Activated naive CD4-positive, alpha-beta T cell treated with anti-CD3 and anti-CD28 coated beads, Interleukin-2, amount 50 U/mL, for 72 hours (primary cell): ENCODE measurements at places on chromosomes 4 and X. TPM values are rescaled to one million over a fixed set of nuclear protein-coding genes. Genes with fewer than 3 reads are reported as not detected.

Gene FAM156A
- total RNA-seq = 28.8 TPM

Gene FGF13
- total RNA-seq = not detected

DNA sequence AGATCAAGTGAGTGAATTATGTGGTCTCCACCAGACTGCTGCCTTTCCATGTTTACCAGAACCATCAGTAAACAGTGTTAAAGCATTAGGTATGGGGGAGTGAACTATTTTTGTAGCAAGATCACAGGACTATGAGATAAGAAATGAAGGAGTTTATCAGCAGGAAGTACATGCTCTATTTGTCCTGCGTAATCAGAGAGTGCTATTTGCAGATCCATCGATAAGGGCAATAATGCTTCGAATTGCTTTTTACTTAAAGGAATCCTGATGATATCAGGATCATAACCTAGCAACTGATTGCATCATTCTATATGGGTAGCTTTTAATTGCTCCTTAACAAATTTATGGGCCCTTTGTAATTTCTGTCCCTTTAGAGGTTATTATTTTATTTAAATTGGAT is 57.1 kb downstream of the RBM46 start:
- no peak for DNase-seq

GRCh38 chr4:79178760-79179159 is 147.1 kb downstream of the NAA11 start:
- DNase-seq = no peak

DNA sequence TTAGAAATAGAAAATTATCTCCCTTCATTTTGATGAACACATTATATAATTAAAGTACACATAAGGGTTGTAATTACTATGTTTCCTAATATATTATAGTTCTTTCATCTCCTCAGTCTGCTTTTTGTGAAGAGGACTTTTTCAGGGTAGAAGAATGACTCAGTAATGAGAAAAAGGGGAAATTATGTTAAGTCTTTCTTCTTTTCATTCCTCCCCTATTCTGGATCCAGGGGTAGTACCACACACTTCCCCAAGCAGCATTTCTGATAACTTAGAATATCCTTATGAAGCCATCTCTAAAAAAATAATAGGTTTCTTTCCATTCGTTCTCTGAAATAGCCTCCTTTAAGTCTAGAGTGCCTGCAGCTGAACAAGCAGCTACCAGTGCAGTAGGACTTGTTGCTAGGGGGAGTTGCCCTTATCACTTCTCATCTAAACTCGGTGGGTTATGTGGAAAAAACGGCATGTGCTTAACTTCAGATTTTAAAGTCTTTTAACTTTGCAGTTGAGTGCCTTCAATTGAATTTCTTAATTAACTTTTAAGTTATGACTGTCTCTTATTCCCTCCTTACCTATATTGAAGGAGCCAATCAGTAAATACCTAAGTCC is 184.8 kb downstream of the ARHGAP24 start:
- DNase-seq = no peak

DNA sequence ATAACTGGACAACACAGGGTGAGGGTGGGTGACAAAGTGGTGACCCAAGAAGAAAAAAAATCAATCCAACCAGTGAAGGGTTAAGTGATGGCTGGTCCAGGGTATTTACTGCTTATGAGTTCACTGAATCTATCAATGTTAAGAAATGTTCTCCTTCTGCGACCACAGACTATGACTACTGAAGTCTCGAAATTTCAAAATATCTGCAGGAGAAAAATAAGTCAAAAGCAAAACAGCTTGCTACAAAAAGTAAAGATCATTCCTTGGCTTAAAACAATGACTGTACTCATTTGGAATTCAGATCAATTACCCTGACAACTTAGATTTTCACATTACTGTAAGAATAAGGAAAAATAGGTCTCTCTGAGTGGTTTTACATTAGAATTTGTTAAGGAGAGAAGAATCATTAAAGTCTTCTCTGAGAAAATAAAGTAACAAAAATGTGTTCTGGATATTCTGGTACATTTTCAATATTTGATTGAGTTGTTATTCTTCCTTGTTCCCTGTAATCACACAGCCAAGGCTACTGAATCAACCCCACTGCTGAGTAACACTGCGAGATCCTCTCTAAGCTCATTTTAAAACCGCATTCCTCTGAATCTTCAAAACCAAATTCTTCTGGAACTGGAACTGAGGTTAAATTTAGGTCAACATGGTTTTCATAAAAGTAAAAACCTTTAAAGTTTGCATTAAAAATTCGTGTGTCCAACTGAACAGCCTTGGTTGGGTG is 22.7 kb downstream of the SMPX start:
- no peak for DNase-seq

DNA sequence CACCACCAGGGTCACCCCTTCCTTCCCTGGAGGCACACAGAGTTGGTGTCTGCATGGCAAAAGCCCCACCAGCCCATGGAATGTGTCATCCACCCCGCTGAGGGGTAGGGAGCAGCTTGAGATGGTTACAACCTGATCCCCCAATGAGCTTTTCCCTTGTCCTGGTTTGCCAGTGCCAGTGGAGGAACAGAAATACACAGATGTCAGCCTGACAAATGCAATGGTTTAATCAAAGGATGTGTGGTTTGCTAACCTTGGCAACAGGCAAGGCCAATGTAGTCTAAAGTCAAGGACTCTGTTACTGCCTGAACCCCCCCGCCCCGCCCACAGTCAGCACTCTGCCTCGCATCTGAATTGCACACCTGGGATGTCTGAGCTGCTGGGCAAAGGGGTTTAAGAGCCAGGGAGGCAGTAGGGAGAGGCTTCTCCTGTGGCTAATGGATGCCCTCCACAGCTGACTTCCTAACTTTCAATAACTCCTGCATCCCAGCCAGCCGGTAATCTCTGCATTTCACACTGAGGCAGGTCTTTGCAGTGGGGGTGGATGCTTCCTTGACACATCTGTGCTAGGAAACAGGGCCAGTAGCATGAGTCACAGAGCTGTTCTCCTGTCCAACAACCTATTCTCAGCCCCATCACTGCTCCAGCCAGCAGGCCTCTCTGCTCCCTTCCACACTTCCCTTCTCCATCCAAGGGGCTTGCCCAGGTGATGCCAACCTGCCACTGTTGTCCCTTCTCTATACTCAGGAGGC is 137.5 kb downstream of the AMMECR1 start:
- DNase-seq = no peak

GRCh38 chr4:1664141-1664540 is 20.0 kb downstream of the FAM53A start:
- DNase-seq = no peak
